ENCODE measurements at places on chromosomes 7 and 10. TPM values are rescaled to one million over a fixed set of nuclear protein-coding genes. Genes with fewer than 3 reads are reported as not detected.

FFAR4 gene
- total RNA-seq: not detected

SKIDA1 gene
- 0.60 TPM for total RNA-seq

SLC26A3 gene
- not detected for total RNA-seq

- no peak overlapping the region for H3K27ac ChIP-seq
- no peaks in the 10 kb centered on the region for H3K36me3 ChIP-seq
- H3K4me1 ChIP-seq: no peaks in the 10 kb centered on the region
- no peak for DNase-seq
Observed at GRCh38 chr7:154750353-154750801, 252.5 kb downstream of the PAXIP1 start.

DNA sequence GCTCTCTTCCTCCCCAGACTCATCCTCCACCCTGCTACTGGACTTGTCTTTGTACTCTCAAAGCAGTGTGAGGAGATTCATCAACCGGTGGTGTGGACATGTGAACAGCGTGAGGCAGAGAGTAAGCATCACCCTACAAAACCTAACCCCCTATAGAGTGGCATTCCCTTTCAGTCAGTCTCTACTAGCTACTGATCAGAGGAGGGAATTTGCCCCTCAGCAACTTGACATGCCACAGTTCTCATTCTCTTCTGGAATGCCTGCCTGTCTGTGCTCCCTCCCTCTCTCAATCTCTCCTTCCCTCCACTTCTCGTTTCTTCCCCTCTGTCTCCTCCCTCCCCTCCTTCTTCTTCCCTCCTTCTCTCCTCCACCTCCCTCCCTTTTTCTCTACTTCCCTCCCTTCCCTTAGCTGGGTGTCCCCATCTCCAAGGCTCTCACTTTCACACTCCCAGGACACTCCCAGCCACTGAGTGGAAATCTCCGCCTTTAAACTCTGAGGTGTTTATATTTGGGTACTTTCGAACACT, 24.6 kb downstream of the H2AZ2 start:
- no peaks in the 10 kb centered on the region for H3K27me3 ChIP-seq
- no peak overlapping the region for H3K27ac ChIP-seq
- H3K4me1 ChIP-seq: no peaks in the 10 kb centered on the region
- H3K36me3 ChIP-seq: peaks cover 18% of the 10 kb centered on the region
- H3K4me3 ChIP-seq: no peak overlapping the region

ST8SIA6 gene
- 0.13 TPM for total RNA-seq

All from activated B cell treated with CpG ODN at 0.5 μM for 24 hours (primary cell).